ENCODE measurements at places on chromosomes 2 and 18.

DNA sequence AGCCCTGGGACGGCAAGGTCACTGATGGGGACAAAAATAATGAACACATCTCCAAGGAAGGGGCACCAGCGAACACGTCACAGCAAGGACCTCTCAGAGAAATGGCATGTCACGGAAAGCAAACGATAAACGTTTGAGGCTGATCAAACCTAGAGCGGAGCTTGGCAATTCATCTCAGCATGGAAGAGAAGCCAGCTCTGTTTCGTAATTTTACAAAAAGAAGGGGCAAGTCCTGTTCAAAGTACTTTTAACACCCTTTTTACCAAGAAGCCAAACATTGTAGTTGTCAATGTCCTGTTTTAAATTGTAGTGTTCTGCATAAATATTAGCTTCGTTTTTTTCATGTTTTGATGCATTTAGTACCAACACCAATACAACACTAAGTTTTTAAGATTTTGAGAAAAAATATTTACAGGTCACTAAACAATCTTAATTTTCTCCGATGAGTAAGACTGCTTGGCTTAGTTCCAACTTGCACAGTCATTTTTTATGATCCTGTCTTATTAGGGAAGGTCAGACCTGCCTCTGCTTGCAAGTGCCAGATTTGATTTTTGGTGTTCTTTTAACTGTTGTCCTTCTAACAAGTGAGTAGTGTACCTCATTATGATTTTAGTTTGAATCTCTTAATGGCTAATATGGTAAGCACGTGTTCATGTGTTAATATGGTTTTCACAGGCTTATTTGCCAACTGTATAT is 818.5 kb upstream of the SALL3 start:
- DNase-seq = peak; percentile 63

DNA sequence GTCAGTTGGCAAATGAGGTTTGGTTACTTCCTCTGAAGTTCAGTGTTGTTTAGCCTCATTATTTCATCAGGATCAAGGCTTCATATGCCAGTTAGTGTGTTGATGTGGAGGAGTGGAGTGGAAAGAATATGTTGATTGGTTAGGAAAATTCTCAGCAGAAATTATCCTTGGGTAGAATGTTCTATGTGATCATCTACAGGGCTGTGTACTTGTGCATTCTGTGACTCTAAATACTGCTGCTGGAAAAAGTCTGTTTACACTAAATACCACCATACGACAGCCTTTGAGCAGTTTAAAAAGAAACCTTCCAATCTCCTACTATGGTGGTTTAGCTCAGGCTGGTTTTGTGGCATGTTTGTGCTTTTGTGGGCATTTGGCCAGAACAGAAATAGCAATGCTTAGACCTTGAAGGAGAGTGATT is 25.8 kb downstream of the CAB39 start:
- no peak for DNase-seq

- DNase-seq = no peak
Measured at GRCh38 chr2:11578081-11578948, 44.5 kb downstream of the GREB1 start.

- no peak for DNase-seq
Measured at GRCh38 chr18:33840212-33840593, 262.2 kb downstream of the ASXL3 start.

- no peak for DNase-seq
Measured at GRCh38 chr2:60445684-60446179, 107.7 kb downstream of the BCL11A start.

- DNase-seq = peak; percentile 44
Measured at GRCh38 chr2:84865181-84865783, 15.6 kb downstream of the TRABD2A start.

- peak; percentile 73 for DNase-seq
Measured at GRCh38 chr2:130890941-130891669, 54.4 kb downstream of the ARHGEF4 start.

DNA sequence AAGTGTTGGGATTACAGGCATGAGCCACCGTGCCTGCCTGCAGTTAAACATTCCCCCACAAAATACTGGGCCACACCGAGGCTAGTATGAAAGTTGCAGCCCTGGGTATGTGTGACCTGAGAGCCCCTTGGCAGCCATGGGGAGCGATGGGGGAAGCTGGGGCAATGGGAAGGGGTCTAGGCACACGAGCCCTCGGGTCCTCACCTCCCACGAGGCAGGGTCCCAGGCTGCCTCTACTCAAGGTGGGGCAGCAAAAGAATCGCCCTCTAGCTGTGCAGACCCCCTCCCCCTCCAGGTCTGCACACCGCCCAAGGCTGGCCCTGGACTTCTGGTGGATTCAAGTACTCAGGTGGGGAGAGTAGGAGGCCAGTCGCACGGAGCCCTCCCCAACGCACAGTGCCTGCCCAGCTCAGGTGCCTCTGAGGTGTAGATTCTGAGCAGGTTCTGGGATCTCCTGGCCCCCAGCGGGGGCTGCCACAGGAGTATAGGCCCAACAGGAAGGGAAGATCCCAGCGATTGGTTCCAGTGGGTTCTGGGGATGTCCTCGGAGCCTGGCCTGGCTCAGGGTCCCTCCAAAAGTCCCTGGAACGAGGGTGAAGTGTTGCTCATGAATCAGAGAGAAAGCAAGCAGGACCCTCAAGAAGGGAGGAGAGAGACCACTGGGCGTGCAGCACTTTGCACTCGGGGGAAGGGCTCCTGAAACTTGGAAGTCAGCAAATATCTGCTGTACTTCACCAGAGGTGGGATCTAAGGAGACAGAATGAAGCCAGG is 2.6 kb downstream of the GPR35 start:
- DNase-seq = no peak

DNA sequence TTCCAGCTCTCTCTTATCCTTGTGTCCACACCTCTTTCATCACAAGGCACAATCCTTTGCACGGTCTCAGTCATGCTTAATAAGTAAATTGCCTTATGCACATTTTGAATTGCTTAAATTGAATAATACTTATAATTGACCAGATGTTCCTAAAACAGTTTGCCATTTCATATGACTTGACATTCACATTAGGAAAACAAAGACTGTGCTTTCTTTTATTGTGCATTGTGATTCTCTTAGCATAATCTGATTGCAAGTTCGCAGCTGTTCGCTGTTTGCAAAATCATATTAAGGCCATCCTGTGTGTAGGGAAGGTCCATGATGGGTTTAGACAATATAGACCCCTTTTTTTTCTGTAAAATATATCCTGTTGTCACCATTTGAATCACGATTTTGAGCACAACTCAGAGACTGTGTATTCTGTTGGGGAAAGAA is 75.6 kb downstream of the RNF144A start:
- no peak for DNase-seq

DNA sequence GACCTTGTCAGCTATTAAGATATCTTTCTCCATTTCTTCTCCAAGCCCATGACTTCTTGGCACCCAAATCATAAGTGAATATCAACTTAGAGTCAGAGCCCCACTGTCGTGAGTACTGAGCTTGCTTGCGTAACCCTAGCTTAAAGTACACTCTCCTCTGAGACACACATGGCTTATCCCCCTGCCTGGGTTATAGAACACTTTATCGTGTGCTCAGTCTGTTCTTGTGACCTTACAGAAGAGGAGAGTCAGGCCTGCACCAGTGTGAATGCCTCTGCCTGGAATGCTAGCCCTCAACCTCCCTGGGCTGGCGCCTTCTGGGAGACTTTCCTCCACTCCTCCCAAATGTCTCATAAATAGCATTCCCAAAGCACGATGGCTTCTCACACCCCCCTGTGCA is 79.3 kb downstream of the CEP192 start:
- DNase-seq = no peak

DNA sequence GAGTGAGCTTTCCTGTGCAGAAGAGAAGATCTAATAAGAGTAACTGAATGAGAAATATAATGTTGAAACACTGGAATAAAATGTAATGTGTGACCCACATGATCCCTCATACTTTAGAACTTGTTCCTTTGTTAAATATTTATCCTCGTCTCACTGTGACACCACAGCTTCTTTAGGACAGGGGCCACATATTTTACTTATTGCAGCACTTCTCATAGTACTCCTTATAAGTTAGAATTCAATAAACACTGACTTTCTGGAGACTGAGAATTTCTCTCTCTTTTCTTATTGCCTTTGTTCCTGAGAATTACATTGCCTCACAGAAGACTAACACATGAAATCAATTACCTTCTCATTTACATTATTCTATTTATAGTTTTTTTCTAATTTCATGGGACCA is 1234.6 kb upstream of the CHAC2 start:
- DNase-seq = no peak

DNA sequence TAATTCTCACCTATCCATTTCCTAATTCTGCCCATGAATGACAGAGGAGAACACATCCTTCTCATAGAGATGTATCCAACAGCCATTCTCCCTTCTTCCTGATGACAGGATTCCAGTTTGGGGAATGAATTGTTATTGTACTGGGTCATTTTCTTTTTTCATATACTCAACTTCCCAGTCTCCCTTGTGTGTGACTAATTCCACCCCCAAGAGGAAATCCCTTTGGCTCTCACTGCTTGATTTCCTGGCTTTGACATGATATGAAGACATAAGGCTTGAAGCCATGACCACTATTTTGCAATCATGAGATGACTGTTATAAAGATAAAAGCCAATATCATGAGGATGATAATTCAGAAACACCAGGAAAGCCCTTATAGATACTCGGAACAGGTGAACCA is 384.7 kb upstream of the ACVR2A start:
- peak; percentile 88 for DNase-seq

Measured in bronchial epithelial cell (primary cell).